ENCODE measurements at places on chromosomes 1 and 21.

- DNase-seq: no peak
Measured at GRCh38 chr1:24898152-24898908, 31.7 kb downstream of the RUNX3 start.

DNA sequence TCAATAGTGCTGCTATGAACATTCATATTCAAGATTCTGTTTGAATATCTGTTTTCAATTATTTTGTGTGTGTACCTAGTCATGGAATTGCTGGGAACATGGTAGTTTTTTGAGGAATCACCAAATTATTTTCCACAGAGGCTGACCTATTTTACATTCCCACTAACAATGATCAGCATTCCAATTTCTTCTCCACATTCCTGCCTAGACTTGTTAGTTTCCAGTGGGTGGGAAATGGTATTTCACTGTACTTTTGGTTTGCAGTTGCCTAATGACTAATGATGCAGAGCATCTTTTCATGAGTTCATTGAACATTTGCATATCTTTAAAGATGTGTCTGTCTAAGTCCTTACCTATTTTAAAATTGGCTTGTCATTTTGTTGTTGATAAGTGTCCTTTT, 1182.6 kb upstream of the B3GALT2 start:
- no peak for DNase-seq

GRCh38 chr1:60831780-60832179, 250.6 kb upstream of the NFIA start:
- no peak for DNase-seq

GRCh38 chr1:24503059-24503751, 569 bp downstream of the RCAN3 start:
- DNase-seq: no peak

- DNase-seq: no peak
Measured at GRCh38 chr21:14591882-14592281, 45.8 kb upstream of the SAMSN1 start.

DNA sequence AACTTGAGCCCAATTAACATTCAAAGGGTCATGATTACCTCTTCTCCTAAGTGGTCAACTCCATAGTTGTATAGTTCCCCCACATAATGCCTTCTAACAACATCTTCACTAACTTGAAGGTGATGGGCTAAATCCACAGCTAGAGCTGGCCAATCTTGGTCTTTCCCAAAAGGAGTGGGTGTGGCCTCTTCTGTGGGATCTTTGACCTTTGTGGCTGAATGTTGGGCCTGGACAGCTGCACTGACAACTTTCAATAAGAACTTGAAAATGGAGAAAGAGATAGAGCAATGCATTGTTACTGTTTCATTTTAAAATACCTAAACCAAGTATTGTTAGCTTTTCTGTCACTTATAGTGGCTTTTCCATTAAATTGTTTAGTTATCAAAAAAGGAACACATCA, 59.2 kb downstream of the IARS2 start:
- peak; percentile 12 for DNase-seq

DNA sequence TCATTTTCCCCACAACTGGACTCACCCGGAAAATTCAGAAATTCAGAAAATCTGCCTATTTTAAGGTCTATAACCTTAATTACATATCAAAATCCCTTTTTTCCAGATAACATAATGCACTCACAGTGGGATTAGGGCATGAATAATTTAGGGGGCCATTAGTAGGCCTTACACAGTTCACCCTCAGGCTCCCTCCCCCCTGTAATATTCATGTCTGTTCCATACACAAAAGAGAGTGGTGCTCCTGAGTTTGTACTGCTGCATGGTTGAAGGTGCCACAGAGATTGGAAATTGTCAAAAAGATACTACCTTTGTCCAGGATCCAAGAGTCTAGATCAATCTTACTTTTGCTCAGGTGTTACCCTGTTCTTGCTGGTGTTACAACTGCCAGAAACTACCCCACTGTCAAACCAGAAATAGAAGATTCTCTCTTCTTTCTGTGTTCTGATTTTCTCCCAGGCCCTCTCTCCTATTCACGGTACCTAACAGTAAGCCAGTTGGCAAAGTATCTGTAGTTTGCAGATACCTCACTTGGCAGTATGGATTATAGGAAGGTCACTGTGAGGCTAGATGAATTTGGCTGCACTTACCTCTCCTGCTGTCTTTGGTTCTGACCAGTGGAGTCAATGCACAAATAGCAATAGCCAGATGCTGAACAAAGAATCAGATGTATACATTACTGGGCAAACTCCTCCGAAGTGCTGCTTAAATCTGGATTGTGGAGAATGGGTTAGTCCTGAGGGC, 53.2 kb downstream of the C1orf198 start:
- no peak for DNase-seq

- DNase-seq: no peak
Measured at GRCh38 chr1:71435951-71436350, 355.1 kb upstream of the ZRANB2 start.

- no peak for DNase-seq
Measured at GRCh38 chr1:212457740-212458338, 25.1 kb downstream of the NENF start.

- no peak for DNase-seq
Measured at GRCh38 chr1:111419037-111419436, 8.5 kb downstream of the OVGP1 start.

DNA sequence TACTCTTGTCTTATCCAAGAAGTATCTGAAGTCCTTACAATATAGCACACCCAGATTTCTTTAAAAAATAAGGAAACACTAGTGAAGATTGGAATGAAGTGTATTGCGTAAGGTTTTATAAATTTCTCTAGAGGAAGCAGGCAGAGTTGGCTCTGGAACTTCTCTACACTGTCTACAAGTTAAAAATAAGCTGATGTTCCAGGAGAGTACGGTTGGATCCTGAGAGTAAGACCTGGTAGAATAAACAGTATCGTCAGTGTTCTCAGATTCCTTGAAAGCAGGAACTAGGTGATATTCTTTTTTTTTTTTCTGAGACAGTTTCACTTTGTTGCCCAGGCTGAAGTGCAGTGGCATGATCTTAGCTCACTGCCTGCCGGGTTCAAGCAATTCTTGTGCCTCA, 107.9 kb downstream of the USP25 start:
- DNase-seq: peak; percentile 42

DNA sequence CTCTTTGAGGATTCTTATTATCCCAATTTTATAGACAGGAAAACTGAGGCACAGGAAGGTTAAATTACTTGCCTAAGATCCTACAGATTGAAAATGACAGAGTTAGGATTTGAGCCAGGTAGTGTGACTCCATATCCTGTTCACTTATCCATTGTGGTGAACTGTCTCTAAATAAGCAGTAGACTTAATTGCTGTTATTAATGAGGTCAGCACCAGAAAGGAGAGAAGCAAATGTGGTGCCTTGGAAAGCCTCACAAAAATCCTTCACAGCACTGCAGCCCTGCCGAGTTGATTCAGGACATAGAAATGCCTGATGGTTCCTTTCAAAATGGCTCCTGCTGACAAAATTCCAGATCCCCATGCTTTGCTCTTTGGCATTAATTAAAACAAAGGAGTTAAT, 193.3 kb upstream of the BEND5 start:
- no peak for DNase-seq

GRCh38 chr1:13643017-13643416, 57.0 kb upstream of the PRDM2 start:
- DNase-seq: no peak

DNA sequence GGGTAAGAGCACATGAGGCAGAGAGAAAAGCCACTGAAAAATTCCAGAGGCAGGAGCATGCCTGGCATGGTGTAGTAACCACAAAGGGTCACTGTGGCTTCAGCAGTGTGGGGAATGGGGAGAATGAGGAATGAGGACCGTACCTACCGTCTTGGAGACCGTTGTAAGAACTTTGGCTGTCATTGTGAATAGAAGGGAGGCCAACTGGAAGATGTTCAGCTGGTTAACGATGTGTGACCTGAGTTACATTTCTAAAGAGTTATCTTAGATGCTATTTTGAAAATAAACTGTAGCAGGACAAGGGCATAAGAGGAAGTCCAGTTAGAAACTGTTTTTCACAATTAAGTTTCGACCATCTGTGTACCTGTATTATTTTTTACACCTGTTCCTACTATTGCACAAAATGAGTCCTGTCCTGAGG, 365.5 kb upstream of the SGIP1 start:
- DNase-seq: peak; percentile 5

DNA sequence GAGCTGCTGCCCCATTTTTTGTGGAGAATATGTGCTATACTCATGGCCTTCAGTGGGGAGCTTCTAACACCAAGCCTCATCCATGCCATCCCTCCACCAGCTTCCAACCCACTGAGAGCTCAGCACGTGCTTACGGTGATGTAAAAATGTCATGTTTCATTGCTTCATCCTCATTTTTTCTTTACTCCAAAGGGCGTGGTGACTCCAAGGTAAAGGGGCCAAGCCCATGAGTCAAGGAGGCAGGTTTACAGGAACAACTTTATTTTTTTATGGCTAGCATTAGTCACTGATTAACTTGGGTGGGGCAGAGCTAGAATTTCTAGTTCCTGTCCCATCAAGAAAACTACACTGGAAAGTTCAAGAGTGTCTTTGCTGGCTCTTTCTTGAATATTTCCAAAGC, at the start of gene C1orf226:
C1orf226 (plus strand) TSS at position 346 of the 400 bp plus-strand sequence. CDS start 174 bp downstream, outside the sequence.
- DNase-seq: no peak

- no peak for DNase-seq
Measured at GRCh38 chr1:37392051-37392450, 82.3 kb upstream of the ZC3H12A start.

GRCh38 chr1:234239515-234239914, 133.7 kb upstream of the COA6 start:
- DNase-seq: no peak

- no peak for DNase-seq
Measured at GRCh38 chr21:31732597-31733550, 956 bp upstream of the SCAF4 start.

DNA sequence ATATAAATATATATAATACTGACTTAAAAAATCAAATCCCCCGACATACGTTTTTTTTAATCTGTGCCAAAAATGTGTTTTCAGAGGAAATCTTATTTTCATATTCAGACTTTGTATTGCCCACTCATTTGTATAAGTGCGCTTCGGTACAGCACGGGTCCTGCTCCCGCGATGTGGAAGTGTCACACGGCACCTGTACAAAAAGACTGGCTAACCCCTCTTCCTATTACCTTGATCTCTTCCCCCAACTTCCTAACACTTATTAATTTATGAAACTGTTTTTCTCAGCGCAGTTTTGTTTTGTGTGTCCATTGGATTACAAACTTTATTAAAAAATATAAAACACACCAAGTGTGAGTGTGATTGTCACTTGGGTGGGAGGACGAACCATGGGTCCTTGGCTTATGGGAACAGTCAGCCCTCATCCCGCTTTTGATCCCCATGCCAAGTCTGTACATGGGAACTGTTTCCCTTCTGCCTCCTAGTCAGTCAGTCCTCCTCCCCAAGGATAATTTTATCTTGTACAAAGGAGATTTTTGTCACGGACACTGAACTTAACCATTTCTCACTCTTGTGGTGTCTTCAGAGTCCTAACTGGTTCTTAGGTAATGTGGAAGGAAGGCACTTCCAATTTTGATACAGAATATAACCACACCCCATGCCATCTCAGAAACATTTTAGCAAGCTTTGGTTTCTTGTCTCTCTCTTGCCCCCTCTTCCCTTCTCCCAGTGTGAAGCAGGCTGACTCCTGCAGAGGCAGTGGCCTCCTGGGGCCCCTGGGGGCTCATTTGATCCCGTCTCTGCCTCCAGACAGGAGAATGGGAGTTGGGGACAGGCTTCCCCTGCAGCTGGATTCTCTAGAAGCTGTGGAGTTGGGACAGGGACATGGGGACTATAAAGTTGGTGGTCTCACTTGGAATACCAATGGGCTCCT, 35.5 kb downstream of the ZBTB17 start:
- DNase-seq: no peak

DNA sequence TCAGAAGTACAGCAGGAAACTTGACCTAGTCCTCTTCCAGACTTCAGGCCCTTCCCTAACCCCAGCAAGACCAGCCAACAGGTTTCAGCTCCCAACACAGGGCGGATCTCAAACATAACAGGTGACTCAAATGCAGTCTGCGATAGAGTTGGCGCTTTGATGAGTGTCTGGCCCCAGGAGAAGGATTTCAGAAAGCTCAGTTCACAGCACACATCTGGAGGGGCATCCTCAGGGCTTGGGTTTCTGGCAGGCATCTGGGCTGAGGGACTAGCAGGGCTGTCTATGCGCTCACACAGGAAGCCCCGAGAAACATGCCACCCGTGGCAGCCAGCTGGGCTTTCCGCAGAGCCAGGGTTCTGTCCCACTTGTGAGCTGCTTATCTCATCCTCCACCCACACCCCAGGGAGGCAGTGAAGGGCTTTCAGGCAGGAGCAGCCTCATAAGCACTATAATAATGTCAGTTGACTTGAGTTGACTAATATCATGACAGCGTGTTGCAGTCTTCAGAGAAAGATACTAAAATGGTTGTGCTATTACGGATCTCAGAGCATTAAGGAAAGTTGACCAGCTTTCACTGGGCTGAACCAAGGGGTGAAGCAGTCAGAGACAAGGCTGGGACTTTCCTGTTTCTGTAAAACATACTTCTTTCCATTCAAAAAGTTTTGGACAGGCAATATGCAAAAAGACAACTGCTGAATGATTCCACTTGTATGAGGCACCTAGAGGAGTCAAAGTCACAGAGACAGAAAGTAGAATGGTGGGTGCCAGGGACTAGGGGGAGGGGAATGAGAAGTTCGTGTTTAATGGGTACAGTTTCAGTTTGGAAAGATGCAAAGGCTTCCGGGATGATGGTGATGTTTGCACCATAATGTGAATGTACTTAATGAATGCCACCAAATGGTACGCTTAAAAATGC, 233.0 kb upstream of the IRF2BP2 start:
- peak; percentile 49 for DNase-seq

- DNase-seq: no peak
Measured at GRCh38 chr1:223631473-223631872, 34.0 kb downstream of the CAPN8 start.

DNA sequence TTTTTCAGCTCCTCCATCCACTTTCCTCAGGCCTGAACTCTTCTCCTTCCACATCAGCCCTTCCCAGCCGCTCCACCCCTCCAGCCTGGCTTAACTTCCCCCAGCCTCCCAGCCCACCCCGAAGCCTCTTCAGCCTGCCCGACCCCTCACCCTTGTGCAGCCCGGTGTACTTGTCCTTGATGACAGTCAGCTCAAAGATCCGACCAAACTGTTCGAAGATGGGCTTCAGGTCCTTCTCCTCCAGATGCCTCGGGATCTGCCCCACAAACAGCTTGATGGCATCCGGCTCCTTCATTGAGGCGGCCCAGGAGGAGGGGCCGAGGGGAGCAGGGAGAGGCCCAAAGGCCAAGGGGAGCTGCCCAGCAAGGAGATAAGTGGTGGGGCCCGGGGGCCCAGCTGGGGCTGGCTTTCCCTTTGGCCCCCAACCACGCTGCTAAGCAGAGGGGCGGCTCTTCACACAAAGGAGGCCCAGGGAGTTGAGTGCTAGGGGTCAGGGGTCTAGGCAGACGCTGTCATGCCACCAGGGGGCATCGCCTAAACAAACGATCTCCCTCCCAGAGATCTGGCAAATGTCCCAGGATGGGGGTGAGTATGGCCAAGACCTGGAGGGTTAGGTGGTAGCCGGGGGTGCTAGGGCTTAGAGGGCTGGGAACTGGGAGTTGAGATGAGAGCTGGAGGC, 738 bp downstream of the CELF3 start:
- DNase-seq: no peak
